ENCODE measurements at places on chromosomes 5 and 9.

- DNase-seq: no peak
These were observed 14.2 kb downstream of the RORB start for GRCh38 chr9:74511333-74511732.

DNA sequence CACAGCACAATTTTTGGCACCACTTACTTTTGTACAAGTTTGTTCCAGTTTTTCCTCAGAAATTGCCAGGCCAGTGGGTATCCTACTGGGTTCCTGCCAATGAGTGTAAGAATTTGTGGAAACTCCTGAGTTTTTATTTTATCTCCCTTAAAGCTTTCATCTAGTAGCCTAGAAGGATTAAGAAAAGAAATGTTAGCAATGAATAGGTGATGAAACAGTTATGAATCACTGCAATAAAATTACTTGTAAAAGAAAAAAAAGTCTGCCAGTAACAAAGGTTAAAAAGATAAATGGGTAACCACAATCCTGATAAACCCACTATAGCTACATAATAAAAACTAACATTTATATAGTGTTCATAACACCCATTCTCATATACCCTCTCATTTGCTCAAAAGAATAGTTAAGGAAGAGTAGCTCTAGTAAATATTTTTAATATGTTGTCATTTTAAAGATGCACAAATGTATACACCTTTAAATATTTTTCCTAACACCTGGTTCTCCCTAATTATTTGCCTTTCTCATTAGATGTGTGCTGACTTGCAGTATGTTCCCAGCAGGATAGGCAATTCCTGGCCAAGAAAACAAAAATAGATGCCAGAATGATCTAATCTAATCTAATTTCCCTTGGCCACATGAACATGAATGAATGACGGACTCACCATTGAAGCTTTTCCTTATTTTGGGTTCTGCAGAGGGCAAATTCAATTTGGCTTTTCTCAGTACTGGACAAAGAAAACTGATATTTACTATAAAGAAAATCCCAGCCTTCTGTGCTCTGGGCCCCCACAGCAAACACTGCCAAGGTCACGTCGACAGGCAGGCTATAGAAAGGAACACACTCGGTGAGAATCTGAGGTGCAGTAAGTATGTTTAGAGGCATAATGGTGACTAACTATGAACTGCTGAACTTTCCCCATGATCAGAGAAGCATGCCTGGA lies 26.4 kb downstream of the ERAP1 start:
- no peak for DNase-seq

DNA sequence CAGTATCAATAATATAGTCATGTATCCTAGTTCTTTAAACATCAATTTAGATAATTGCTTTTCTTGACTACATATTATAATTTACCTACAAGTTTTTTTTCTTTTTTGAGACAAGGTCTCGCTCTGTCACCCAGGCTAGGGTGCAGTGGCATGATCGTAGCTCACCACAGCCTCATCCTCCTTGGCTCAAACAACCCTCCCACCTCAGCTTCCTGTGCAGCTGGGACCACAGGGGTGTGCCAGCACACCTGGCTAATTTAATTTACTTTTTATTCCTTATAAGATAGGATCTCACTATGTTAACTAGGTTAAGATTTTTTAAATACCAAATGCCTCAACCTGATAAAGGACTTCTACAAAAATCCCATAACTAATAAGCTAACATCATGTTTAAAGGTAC lies 21.1 kb downstream of the UIMC1 start:
- DNase-seq: no peak

DNA sequence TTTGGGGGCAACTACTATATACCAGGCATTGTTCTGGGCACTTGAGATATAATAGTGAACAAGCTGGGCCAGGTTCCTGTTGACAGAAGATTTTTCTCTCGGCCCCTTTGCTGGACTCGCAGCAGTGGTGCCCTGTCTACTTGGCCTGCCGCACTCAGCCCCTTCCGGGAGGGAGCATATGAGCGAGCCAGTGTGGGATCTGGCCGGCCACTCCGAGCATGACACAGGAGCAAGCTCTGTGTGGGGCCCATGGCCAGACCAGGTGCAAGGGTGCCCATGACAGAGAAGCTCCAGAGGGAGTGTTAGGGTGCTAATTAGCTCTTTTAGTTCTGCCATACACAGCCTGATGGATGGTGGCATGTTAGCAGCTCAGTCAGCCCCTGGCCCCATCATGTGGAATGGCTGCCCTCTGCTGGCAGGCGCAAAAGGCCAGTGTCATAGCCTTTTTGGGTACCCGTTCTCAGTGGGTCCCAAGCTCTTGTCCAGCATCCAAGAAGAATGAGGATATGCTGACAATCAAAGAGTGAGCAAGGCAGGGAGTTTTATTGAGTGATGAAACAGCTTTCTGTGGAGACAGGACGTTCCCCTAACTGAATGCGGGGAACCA lies 9.3 kb upstream of the KIF4B start:
- no peak for DNase-seq

GRCh38 chr5:151095341-151096000 lies 14.6 kb upstream of the TNIP1 start:
- no peak for DNase-seq

DNA sequence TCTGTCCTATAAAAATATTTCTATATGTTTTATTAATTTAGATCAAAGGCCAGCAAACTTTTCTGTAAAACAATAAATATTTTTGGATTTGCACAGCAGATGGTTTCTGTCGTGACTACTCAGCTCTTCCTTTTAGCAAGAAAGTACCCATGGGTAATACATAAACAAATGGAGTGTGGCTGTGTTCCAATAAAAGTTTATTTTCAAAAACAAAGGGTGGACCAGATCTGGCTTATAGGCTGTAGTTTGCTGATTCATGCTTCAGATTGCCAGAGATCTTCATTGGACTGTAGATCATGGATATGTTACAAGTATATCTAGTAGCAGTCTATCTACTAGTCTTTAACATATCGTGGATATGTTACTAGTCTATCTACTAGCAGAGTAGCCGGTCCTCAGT lies 590.5 kb downstream of the CSNK1G3 start:
- DNase-seq: no peak

GRCh38 chr5:146018514-146019375 lies 82.4 kb downstream of the SH3RF2 start:
- no peak for DNase-seq

GRCh38 chr9:97299809-97300414 lies 7.5 kb upstream of the CCDC180 start:
- no peak for DNase-seq

GRCh38 chr5:38099205-38100168 lies 158.9 kb upstream of the EGFLAM start:
- no peak for DNase-seq

DNA sequence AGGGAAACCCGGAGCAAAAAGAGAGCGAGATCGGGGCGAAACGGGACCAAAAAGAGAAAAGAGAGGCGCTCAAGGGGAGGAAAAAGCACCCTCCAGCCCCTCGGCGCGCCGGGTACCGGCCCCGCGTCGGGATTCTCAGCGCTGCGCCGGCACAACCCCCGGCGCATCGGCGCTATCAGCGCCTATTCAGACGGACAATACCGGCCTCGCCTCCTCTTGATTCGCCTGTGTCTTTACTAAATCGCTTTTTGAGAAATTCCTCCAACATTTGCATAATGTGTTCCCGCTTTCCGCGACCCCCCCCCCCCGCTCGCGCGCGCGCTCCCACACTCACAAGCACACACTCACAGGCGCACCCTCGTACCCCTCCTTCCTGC lies 578 bp downstream of the LHX6 start:
- no peak for DNase-seq

DNA sequence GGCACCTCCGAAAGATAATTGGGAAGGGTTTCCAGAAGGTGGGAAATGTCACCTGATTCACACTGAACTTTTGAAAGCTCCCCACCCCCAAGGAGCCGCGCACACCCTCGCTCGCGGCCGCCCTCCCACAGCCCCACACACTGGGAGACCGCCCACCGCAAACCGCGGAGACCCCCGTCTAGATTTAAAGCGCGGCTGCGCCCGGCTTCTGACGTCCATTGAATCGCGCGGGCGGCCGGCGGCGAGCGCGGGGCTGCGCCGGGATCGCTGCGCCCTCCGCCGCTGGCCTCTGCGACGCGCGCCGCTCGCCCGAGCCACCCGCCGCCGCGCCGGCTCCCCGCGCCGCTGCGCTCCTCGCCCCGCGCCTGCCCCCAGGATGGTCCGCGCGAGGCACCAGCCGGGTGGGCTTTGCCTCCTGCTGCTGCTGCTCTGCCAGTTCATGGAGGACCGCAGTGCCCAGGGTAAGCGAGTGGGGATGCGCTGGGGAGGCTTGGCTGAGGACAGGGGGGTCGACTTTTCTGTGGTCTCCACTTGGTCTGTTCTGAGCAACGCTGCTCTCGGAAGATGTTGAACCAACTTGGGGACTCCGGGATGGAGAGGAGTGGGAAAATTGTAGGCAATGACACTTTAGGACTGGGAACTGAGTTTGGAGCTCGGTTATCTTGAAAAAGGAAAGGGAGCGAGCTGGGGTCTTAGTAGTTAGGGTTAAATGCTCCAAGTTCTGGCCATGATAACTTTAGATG lies at the start of gene FST:
Gene FST (plus strand): TSS at position 214 of the 743 bp plus-strand sequence. CDS start 163 bp downstream, at position 377.
- no peak for DNase-seq

DNA sequence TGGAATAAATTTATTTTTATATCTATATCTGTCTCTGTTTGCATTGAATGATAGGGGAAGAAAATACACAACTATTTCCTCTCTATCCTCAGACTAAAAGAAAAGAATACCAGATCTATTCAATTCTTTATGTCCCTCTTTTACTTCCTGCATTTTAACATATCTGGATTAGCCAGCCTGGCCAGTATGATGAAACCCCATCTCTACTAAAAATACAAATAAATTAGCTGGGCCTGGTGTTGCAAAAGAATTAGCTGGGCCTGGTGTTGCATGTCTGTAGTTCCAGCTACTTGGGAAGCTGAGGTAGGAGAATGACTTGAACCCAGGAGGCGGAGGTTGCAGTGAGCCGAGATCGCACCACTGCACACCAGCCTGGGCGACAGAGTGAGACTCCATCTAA lies 182.0 kb downstream of the LURAP1L start:
- DNase-seq: no peak

DNA sequence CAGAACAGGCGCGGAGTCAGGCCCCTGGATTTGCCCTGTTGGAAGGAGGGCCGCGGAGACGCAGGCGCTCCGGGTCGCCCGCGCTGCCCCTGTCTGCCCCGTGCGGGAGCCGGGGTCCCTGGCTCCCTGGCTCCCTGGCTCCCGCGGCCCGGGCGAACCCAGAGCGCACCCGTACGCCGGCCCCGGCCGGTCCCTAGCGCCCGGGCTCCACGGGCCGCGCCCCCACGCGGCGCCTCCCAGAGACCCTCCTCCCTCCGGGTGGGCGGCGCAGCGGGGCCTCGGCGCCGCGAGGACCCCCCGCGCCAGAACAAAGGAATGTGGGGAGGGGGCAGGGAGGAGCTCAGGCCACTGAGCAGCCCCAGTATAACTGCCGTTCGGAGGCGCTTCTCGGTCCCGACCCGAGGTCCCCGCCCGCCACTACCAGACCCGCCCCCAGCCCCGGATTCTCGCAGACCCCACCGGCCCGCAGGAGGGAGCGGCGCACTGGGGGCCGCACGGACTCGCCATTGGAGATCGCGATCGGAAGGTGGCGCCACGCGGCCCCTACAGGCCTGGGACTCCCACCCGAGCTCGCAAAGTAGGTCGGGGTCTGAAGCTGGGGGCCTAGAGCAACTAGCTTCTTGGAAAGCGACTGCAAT lies 2.4 kb downstream of the NFIL3 start:
- DNase-seq: no peak

DNA sequence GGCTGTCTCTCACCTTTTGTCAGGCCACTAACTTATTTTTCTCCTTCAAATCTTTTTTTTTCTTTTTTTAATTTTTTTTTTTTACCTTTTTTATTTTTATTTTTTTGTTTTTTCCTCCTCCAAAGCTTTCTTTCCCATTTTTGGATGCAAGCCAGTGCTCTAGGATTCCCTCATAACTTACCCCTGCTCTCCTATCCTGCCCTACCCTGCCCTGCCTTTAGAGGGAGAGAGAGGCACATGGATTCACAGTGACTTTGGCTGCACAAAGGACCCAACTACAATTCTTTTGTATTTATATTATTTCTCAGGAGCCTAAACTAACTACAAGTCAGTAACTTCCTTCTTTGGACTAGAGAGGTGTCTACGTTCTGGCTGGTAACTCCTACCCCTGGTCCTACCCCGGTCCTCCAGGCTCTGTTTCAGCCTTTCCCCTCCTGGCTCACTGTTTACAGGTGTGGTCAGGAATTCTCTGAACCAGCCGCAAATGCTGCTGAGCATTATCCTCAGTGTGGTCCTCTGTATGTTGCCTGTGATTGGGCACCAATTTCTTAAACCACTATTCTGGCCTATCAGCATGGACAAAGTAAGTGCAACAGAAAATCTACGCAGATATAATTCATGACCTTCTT lies 8.4 kb upstream of the RUSC2 start:
- no peak for DNase-seq

- no peak for DNase-seq
These were observed 657.6 kb downstream of the CCDC171 start for GRCh38 chr9:16210440-16210839.

GRCh38 chr5:76938177-76938576 lies 14.7 kb upstream of the CRHBP start:
- DNase-seq: no peak

Measured in stimulated activated CD8-positive, alpha-beta memory T cell treated with anti-CD3 and anti-CD28 coated beads, Interleukin-7, amount 100 ng/mL, for 4 hours (primary cell).